ENCODE measurements at places on chromosomes 4 and X.
A peak's percentile ranks its signal among the peaks of the same experiment; 100 is the strongest.

GRCh38 chr4:2935762-2936743, 27.2 kb downstream of the NOP14 start:
- peak; percentile 91 for DNase-seq

- DNase-seq: peak; percentile 31
Measured at GRCh38 chr4:111631215-111631999, 513.8 kb upstream of the FAM241A start.

DNA sequence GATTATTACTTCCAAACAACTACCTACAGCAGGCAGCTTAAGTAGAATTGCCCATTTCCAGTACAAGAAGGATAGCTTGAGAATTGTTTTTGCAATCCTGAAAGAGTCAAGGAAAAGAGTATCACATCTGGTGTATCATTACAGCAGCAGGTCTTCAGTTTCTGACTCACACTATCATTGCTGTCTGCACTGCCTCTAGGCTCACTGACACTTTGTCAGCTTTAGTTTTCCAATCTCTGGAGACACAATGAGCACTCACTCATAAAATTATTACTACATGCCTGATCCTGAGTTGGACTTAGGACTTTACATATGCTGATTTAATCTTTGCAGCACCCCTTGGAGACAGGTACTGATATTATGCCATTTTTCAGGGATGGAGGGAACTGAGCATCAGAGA, 244.6 kb upstream of the BOD1L1 start:
- DNase-seq: no peak

DNA sequence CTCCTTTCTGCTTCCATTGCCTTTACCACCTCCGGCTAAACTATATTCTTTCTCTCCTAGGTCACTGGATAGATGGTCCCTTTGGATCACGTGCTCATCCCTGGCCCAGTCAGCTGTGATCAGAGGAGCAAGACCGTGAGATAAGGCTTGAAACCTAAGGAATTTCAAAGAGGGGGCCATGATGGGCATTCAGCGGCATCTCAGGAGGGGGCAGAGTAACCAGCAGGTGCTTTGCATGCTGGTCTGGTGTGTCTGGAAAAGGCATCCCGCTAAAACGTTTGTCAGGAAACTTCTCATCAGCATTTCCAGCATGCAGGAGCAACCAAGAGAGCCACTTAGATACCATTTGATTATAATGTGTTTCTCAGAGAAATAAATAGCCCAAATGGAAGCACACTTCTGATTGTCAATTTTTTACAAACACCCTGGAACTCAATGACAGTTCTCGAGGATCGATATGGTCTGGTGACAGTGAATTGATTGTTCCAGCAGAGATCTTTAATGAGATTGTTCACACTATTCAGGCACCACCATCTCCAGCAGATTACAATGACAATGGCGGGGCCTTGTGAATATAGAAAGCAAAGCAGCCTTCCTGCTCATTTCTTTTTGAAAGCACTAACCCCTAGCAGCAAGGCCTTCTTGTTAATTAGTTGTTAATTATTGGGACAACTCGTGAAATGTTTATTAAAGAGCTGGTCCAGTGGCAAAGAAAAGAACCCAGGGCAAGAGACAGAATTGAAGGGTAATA, 327.1 kb downstream of the PTTG2 start:
- no peak for DNase-seq

- DNase-seq: no peak
Measured at GRCh38 chr4:37073226-37073840, 171.2 kb upstream of the NWD2 start.

- no peak for DNase-seq
Measured at GRCh38 chrX:69278031-69278687, 112.9 kb upstream of the PJA1 start.

GRCh38 chr4:788636-789297, 37.2 kb downstream of the CPLX1 start:
- DNase-seq: no peak

GRCh38 chrX:97372001-97372766, 488.5 kb downstream of the RPA4 start:
- no peak for DNase-seq

DNA sequence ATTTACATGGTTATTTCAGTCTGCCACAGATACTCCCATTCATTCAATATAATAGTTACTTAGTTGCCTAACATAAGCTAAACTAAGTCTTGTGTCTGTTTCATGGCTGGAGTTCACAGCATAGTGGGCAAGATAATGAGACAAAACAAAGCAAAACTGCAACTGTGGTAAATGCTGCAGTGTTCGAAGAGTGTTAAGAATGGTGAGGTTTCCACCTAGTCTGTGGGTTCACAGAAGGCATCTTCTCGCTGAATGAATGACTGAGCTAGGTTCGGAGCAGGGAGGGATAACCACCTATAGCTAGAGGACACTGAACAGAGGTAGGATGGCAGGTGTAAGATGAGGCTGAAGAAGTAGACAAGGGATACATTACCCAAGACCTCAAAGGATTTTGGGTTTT, 171.0 kb downstream of the FBXW7 start:
- no peak for DNase-seq

DNA sequence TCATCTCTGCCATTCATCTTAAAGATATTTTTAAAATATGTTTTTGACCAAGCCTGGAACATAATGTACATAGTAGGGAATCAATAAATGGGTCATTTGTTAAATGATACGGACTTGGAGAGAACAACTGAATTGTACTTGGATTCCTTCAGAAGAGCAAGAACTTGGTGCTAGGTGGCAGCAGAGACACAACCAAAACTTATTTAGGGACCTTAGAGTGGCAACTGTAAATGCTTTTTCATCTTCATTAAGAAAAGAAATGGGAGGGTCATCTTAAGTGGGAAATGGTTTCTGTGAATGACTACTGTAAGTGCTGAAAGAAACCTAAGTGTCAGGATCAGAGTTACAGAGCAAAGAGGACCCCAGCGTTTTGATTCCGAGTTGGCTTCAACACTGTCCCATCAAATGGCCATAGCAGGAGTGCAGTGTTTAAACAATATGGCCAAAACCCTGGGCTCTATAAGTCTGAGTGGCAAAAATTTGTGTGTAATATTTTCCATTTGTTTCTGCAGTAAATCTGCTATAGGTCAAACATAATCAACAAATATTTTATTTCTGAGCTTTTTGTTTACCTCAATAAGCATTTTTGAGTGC, 213.6 kb downstream of the PALLD start:
- peak; percentile 58 for DNase-seq

All from ACHN (cell line).